Stimulated activated naive CD4-positive, alpha-beta T cell treated with Interleukin-2 at 50 U/mL for 16 hours (primary cell): ENCODE measurements at places on chromosomes 16 and 17.

GRCh38 chr16:90004577-90004976 lies 14.7 kb downstream of the DBNDD1 start:
- no peak for DNase-seq

- no peak for DNase-seq
These were observed 17.7 kb upstream of the SLC12A3 start for GRCh38 chr16:56847173-56847910.

DNA sequence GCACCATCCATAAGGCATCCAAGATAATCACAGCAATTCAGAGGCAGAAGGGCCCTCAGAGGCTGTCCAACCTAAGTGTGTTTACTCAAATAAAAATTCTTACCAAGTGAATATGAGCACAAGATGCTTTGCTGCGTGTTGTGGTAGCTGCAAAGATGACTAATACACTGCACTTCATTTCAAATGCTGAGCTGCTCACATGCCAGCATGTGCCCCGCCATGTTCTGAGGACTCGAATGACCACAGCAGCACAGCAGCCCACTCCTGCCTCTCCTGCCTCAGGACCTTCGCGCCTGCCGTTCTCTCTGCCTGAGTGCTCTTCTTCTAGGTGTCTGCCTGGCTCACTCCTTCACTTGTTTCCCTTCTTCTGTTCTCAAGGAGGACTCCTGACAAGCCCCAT lies 19.0 kb downstream of the PIK3R5 start:
- DNase-seq = no peak

DNA sequence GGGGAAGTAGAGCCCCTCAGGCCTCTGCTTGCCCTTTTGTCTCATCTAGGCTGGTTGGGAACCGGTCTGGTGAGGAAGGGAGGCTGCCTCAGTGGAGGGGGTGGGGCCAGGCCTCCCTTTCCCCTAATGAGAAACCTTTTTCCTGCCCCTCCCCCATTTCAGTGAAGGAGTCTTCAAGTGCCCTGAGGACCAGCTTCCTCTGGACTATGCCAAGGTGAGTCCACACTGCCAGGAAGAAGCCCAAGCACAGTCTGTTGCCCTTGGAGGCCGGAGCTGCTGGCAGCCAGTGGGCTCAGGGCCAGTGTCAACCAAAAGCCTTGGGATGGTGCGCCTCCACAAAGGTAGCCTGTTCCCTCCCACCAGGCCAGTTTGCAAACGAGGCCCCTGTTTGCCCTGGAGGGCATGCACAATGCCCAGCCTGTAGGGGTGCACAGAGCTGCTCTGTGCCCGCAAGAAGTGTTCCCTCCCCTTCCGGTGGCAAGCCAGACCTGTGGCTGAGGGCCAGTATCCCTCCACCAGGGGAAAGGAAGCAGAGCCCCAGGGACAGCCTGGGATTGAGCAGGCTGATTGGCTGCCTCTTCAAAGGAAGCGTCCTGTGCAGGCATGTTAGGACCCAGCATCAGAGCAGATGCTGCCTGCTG lies 3.4 kb downstream of the TRAF4 start:
- DNase-seq = no peak

DNA sequence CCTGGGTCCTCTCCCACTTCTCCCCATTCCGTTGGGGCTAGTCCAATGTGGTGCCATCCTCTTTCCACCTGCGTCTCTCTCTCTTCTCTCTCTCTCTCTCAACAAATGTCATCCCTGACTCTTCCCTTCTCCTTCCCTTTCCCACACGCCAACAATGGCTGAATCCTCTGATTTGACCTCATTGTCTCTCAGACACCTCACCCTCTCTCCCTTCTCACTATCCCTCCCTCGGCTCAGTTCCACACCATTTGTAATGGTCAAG lies 628 bp upstream of the ZNF18 start:
- DNase-seq = no peak

GRCh38 chr17:77571155-77571981 lies 387.1 kb upstream of the TNRC6C start:
- no peak for DNase-seq

- DNase-seq = no peak
These were observed 13.8 kb upstream of the WDR45B start for GRCh38 chr17:82661717-82662683.

DNA sequence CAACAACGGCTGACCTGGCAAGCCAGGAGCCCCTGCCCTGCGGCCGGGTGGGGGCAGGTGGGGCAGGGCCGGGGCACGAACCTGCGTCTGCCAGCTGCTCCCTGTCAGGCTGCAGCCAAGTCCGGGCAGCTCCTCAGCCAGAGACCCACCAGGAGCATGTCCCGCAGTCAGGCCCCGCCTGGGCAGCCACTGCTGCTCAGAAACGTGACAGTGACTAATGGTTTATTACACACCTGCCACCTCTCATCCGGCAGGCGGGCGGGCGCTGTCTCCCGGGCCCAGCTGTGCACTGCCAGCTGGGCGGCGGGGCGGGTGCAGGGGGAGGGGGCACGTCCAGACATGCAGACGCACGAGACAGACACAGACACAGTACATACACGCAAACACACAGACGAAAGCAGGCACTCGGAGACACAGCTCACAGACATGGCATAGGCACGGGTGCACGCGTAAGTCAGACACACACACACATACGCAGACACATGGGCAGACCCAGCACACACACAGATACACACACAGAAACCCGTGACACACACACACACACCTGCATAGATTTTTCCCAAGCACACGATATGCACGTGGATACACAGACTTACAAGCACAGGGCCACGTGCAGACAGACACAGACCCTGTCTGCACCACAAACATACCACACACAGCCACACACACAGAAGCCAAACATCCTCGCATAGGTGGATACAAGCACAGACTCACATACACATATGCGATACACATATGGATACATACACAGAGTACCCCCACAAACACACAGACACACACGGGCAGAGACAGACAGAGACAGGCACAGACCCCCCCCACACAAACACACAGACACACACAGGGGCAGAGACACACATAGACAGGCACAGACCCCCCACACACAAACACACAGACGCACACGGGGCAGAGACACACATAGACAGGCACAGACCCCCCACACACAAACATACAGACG lies 248.3 kb upstream of the CIBAR2 start:
- DNase-seq = no peak

DNA sequence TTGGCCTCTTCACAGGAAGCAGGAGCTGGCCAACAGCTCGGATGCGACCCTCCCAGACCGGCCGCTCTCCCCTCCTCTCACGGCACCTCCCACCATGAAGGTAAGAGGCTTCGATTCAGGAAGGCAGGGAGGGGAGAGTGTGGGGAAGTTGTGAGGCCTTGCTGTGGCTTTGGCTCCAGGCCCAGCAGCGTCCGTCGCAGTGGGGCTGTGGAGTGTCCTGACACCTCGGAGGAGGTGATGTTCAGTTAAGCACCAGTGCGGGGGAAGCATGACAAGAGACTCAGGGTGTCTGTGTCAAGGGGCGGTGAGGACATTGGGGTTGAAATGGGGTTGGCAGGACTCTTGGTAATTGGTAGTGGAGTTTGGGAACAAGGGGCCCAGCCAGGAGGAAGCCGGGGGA lies 109.0 kb downstream of the RAP1GAP2 start:
- DNase-seq = no peak
